Urothelium cell line (cell line): ENCODE measurements at places on chromosomes 7 and 10.

GRCh38 chr7:17357952-17358351 is 59.5 kb downstream of the AHR start:
- no peak for DNase-seq

DNA sequence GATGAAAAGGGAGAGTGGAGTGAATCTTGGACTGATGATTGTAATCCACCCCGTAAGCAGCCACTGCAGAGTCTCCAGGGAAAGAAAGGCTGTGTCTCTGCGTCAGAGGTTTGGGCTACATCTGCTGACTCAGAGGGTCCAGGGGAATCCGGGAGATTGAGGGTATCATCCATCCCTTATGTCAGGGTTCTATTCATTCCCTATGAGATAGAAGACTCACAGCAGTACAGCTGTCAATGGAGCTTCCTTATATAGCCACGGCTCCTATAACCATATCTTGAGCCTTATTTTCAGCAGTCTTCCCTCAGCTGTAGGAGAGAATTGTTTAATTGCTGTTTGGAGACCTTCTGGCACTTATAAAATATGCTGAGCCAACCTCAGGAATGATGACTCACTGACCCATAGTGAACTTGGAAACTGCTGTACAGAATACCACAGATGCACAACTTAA is 558.2 kb upstream of the PFKP start:
- peak; percentile 28 for DNase-seq

- DNase-seq, result peak; percentile 62
Measured at GRCh38 chr10:112307358-112308124, 24.3 kb downstream of the TECTB start.

GRCh38 chr7:113784316-113784715 is 134.5 kb downstream of the PPP1R3A start:
- DNase-seq, result no peak

DNA sequence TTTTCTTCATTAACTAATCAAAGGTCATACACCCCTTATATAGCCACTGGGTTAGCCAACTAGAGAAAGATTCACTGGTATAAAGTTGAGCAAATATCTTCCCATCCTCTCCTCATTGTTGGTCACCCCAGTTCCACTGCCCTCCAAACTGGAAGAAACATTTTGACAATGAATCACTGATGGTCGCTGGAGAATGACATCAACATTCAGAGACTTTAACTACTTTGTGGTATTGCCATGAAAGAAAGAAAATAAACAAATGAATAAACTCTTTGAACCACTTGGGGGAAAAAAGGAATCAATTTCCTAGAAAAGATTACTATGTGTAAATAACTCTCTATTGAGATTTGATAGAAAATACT is 23.4 kb downstream of the HYCC1 start:
- DNase-seq, result peak; percentile 13

DNA sequence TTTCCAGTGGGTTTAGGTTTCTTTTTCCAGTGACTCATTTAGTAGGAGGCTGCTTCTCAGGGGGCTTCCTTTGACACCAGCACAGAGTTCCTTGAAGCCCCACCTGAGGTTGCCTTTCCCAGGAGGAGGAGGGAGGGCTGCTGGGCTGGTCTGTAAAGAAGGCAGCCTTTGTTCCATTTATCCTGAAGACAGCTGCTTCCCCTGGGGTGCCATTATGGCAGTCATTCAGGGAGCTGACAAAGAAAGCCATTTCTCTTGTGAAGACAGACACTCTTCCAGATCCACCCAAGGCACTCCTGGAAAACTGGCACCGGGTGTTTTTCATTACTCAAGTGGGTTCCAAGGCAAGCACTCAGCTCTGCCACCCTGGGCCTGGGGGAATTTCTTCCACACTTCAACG is 54.0 kb downstream of the MTURN start:
- DNase-seq, result no peak

DNA sequence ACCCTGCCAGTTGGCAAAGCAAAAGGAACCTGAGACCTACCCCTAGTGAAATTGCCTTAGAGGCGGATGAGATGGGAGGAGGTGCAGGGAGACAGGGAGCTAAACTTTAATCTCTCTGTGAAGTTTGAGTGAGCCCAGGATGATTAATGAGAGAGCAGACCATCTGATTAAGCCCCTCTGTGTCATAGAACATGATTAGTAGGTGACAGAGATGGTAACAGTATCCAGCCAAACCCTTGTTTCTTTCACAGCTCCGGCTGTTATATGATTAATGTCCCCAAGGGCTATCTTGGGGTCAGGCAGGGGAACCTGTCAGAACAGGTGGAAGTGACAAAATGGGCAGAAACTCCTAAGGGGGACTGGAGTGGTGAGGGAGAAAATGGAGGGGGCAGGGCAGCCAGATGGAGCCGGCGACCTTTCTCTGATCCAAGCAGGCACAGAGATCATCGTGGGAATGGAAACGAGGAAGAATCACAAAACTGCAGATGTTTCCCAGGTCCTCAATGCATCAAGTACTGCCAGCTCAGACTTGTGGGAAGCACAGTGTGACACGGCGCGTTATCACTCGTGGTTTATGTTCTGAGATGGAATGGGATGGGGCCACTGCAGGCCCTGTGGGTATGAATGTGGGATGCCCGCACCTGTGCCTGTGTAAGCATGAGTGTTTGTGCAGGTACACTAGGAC is 684.2 kb downstream of the LRMDA start:
- DNase-seq, result no peak

GRCh38 chr7:93146472-93147141 is 1.6 kb downstream of the SAMD9L start:
- DNase-seq, result no peak

GRCh38 chr10:11454160-11454559 is 157.3 kb downstream of the USP6NL start:
- no peak for DNase-seq

- DNase-seq, result peak; percentile 36
Measured at GRCh38 chr10:93601146-93601773, at the start of gene RBP4. Gene RBP4, minus strand, starts transcription at chr10:93601235. Its CDS starts 207 bp downstream, at chr10:93601028.

GRCh38 chr7:102096706-102097427 is 189.8 kb upstream of the SH2B2 start:
- no peak for DNase-seq

- DNase-seq, result no peak
Measured at GRCh38 chr10:110275128-110275729, 29.5 kb downstream of the SMNDC1 start.

- DNase-seq, result no peak
Measured at GRCh38 chr10:80412486-80412885, 4.1 kb downstream of the PRXL2A start.

GRCh38 chr7:141397236-141398163 is 153.7 kb upstream of the AGK start:
- DNase-seq, result no peak

- no peak for DNase-seq
Measured at GRCh38 chr7:137147338-137147720, 196.2 kb downstream of the PTN start.

- no peak for DNase-seq
Measured at GRCh38 chr7:157517782-157518513, 181.1 kb downstream of the DNAJB6 start.

GRCh38 chr7:71925663-71926062 is 486.5 kb downstream of the CALN1 start:
- DNase-seq, result no peak

DNA sequence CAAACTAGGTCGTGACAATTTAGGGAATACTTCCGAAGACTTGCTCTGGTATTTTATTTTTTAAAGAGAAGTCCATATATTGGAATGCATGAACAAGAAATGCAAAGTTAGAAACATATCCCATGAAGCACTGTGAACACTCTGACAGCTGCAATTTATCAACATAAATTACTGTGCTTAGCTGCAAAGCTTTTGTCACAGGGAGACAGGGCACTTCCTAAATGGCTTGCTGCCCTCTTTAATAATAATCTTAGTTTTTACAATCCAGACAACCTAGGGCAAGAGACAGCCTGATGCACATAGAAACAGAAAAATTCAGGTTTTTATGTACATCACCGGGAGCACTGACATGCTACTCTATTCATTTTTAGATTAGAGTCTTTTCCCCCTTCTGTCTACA is 78.3 kb upstream of the NOBOX start:
- DNase-seq, result no peak

- no peak for DNase-seq
Measured at GRCh38 chr7:28698840-28699239, 259.3 kb downstream of the TRIL start.

- DNase-seq, result no peak
Measured at GRCh38 chr7:80679921-80680907, 41.8 kb downstream of the CD36 start.

GRCh38 chr10:111531690-111532089 is 454.9 kb downstream of the ADRA2A start:
- no peak for DNase-seq

GRCh38 chr7:135672560-135673359 is 10.4 kb downstream of the STMP1 start:
- DNase-seq, result peak; percentile 48

- DNase-seq, result no peak
Measured at GRCh38 chr7:147498081-147498480, 1092.5 kb upstream of the C7orf33 start.
